Lower leg skin (tissue), 4 donors: ENCODE measurements at places on chromosomes 13 and 19. TPM values are rescaled to one million over a fixed set of nuclear protein-coding genes. Genes with fewer than 3 reads are reported as not detected.
A peak's percentile ranks its signal among the peaks of the same experiment; 100 is the strongest.

Gene PEX11G
- total RNA-seq = 4.2 TPM

Gene CEACAM5
- 11.3 TPM for total RNA-seq

Gene HSPB6
- total RNA-seq = 2.5 TPM

Gene CD79A
- total RNA-seq = not detected

Gene PALM
- 92.3 TPM for total RNA-seq

Gene EFNA2
- total RNA-seq = not detected

Gene PDX1
- not detected for total RNA-seq

Gene EMC10
- total RNA-seq = 93.5 TPM

Gene ZNF541
- total RNA-seq = 0.08 TPM

Gene PROZ
- total RNA-seq = not detected

Gene RNF113B
- total RNA-seq = not detected

Gene ZNF577
- total RNA-seq = 6.7 TPM

DNA sequence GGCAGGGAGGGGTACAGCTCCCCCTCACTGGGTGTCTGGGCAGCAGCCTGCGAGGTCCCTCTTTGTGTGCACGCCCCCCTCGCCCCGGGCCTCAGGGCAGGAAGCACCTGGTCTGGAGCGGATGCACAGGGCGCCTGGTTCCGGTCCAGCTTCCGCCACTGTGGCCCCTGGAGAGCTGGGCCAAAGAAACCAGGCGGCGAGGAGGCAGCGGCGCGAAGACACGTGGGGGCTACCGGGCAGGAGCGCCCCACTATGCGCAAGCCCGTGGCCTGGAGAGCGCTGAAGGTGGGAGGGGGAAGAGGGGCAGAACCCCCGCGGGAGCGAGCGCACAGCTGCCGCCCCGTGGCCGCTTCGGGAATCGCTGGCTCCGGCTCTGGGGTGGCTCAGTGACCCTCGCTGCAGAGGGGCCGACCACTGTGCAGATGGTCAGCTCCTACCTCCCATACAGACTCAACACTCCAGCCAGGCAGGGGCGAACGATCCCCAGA lies 1.7 kb upstream of the LYL1 start:
- DNase-seq = no peak

DNA sequence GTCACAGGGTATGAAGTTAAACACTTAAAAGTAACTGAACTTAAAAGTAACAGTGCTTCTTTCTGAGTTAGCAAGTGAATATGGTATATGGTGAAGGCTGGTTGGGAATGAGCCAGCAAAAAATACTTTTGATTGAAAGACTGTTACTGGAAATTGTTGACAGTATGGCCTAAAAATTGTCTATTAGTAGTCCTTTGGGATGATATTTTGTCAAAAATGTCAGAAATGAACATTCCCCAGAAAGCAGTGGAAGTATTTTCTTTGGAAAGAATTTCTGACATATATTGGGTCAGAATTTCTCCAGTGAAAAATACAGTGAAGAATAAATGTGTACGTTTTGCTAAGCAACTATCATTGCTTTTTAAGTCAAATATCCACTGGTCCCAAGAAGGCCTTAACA lies 860.5 kb downstream of the PCDH9 start:
- no peak for DNase-seq

DNA sequence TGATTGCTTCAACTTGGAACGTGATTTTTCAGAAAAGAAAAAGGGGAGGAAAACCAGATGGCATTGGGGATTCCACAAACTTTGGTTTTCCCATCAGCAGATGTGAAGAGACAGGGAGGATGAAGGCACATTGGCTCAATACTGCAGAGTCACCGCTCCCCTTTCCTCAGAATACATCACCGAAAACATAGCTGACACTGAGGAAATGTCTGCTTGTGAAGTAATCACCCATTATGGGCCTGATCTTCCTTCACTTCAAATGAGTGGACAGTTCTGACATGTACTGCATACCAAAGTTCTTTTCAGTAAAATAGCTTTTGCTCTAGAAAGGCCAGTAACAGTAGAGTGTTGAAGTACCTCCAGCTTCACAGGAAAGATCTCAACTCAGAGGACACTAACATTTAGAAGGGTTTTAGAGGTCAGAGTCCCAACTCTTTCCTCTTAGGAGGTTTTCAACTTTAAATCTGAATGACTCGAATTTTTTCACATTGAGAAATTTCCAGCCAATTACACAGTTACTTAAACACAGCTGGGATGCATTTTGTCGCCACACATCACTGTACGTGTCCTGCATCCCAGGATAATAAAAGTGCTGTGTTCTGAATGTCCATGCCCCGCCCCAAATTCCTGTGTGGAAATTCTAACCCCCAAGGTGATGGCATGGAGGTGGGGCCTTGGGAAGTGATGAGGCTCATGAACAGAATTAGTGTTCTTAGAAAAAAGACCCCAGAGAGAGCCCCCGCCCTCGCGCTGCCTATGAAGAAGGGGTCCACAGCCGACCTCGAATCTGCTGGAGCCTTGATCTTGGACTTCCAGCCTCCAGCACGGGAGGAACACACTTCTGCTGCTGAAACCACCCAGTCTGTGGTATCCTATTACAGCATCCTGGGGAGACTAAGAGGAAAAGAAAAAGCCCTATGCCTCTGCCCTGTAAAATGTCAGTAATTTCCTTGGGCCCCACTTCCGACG lies 77.7 kb downstream of the COL4A1 start:
- no peak for DNase-seq

GRCh38 chr19:1289686-1290025 lies 4.0 kb downstream of the EFNA2 start:
- no peak for DNase-seq

- DNase-seq = no peak
These were observed 25.3 kb downstream of the RAP2A start for GRCh38 chr13:97459215-97459777.

DNA sequence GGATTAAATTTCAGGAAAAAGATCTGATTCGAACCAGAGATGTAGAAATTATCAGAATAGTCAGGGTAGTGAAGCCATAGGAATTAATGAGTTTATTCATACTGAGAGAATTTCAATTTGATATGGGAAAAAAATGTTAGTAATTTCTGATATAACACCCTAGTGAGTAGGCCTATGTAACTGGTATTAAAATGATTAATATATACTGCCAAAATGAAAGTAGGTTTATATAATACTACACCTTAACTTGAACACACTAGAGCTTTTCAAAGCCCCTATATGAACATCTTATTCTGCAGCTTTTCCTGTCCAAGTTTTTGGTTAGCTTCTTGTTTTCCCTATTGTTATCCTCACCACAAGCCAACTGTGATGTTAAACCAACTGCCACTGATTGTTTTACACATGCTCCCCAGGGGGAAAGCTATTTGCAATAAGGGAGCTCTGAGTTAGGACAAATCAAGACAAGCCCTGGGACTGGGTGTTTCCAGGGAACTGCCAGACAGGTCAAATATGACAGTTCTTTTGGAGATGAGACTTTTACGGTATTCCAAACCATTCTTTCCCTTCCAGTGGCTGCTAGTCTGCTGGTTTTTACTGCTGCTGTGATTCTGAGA lies 45.3 kb downstream of the FNDC3A start:
- no peak for DNase-seq

DNA sequence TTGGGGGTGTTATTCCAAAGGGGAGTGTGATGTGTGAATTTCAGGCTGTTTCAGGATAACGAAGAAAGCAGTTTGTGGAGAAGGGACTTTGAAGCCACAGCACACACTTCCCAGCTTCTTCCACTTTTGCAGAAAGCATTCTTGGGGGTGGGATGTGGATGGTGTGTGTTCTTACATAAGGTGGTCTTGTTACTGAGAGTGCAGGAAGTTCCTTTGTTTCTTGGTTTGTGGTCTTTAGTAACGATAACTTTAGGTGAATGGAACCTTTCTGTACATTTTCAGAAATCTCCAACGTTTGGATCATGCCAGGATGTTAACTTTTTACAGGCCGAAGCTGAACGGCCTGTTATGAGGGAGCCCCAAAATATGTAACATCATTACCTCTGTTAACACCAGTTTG lies 251.8 kb downstream of the KCNRG start:
- DNase-seq = no peak

GRCh38 chr13:107736731-107737130 lies 478.6 kb downstream of the LIG4 start:
- no peak for DNase-seq

DNA sequence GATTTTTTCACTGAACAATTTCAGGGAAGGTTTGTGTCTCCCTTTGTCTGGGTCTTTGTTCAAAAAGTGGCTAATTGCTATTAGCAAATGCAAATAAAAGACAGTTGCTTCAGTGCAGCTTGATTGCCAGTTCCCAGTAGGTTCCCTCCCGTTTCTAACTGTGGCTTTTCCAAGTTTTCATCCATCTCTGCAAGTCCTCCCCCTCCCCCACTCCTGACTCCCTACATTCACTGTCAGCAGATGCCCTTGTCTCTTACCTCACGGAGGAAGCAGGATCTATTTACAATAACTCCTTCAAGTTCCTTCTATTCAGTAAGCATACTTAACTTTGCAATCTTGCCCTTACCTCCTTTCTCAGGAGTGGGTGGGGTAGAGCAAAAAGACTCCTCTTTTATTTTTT lies 55.4 kb upstream of the SCEL start:
- no peak for DNase-seq

DNA sequence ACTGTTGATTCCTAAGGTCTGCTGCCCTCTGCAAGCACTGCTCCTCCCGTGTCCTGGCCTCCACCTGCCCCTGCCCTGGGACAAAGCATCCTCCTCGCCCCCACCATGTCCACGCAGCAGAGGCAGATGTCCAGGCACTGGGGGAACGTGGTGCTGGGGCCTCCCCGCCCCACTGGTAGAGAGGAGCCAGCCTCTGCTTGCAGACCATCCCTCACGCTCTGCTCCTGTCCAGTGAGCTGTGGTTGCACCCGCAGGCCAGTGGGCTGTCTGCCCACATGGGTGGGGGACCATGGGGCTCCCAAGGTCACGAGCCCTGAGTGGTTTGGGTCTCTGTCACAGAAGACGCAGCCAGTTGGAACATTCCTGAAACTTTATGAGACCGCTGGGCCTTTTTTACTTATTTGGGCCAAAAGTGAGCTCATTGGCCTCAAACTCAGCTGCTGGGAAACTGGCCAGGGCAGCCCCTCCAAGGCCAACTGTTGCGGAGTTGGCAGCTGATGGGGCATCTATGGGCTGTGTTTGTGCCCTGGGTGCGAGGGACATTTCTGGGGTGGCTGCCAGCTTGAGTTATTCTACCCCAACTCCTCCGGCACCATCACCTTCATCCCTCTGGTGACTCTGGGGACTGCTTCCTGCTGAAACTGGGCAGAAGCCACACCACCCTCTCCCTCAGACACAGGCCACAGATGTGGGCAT lies 64.8 kb upstream of the F7 start:
- DNase-seq = no peak

- DNase-seq = no peak
These were observed 60.6 kb upstream of the ZNF724 start for GRCh38 chr19:23310729-23311211.

GRCh38 chr19:15421721-15422260 lies 3.0 kb upstream of the AKAP8L start:
- no peak for DNase-seq

DNA sequence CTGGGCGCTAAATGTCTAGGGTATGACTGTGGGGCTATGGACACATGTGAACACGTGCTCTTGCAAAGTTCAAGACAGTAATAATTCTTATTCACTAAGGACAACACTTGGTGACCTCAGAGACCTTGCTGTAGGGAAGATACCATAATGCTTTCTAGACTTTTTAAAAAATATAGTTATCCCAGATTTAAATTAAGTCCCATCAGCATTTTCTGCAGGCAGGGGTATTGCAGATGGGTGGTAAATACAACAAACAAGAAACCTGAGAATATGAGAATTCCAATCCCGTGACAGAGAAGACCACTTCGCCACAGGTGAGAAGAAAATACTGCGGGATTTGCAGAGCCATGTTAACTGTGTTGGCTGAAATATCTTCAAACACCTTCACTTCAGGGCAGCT lies 65.2 kb downstream of the SLC15A1 start:
- DNase-seq = no peak

GRCh38 chr13:89897681-89898080 lies 1449.8 kb upstream of the MIR17HG start:
- DNase-seq = no peak

- no peak for DNase-seq
These were observed 60.2 kb downstream of the PEX11G start for GRCh38 chr19:7428651-7429113.

GRCh38 chr19:2150794-2151338 lies 500 bp downstream of the AP3D1 start:
- no peak for DNase-seq

GRCh38 chr13:34294483-34295129 lies 476.7 kb downstream of the RFC3 start:
- no peak for DNase-seq

DNA sequence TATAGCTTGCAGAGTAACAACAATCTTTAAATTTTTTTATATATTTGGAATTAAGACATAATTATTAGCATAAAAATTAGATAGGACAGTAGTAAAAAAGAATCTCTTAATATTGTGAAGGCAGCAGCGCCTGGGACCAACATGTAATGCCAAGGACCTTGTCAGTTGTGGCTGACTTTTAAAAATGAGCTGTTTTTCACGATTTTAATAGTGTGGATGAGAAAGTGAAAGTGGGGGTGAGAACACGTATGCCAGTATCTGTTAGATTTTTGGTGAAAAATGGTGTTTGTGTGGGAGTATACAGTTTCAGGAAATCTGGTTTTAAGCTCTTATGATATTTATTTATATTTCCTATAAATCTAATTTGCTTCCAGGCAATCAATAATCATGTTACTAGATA lies 125.2 kb downstream of the LMO7 start:
- no peak for DNase-seq

DNA sequence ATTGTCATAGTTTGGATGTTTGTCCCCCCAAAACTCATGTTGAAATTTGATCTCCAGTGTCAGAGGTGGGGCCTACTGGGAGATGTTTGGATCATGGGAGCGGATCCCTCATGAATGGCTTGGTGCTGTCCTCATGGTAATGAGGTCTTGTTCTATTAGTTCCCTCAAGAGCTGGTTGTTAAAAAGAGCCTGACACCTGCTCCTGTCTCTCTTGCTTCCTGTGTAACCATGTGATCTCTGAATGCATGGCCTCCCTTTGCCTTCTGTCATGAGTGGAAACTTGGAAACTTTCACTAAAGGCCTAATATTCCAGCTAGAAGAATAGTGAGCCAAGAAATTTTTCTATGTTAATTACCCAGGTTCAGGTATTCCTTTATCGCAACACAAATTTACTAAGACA lies 311.4 kb upstream of the ATXN8OS start:
- DNase-seq = no peak

GRCh38 chr19:10593820-10594637 lies 6.9 kb upstream of the AP1M2 start:
- DNase-seq = peak; percentile 93

GRCh38 chr13:30376426-30377311 lies 45.6 kb upstream of the UBE2L5 start:
- peak; percentile 81 for DNase-seq

DNA sequence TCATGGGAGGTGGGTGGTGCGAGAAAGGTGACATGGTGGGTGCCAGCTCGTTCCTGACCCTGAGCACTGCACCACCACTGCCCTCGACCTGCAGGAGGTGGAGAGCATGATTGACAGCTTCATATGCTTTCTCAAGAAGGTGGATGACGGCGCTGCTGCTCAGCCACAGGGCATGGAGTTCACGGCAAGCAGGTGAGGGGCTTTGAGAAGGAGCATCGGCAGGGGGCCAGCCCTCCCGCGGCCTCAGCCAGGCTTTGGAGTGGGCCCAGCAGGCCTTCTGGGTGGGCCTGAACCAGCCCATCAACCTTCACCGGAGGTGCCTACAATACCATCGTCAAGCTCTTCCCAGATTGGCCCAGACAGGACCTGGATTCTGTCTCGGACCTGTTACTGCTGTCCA lies 18.9 kb upstream of the ZNF14 start:
- no peak for DNase-seq

- no peak for DNase-seq
These were observed 2.4 kb downstream of the PPP1R13L start for GRCh38 chr19:45402298-45403061.
